NCI-H526 treated with DMSO at 0.1 percent for 48 hours (cell line): ENCODE measurements at places on chromosomes 5 and 9.

DNA sequence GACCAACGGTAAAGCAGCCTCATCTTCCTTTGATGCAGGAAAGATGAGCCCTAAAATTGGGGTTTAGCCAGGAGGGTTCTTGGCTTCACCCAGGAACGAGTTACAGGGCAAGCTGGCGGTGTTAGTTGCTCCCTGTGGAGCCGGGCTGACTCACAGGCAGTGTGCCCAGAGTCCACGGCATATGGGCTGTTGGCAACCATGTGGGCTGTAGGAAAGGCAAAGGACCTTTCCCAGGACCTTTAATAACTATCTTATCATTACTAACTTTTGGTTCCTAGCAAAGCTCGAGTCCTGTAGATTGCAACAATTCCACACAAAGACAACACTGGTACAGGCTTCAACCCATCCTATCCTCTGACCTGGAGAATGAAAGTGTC lies 29.8 kb upstream of the CLPTM1L start:
- no peak for DNase-seq

- DNase-seq = no peak
Observed at GRCh38 chr9:134288746-134289145, 37.5 kb upstream of the RXRA start.

GRCh38 chr9:121301881-121302286 lies 33.9 kb downstream of the GSN start:
- DNase-seq = no peak

- DNase-seq = no peak
Observed at GRCh38 chr5:115336201-115336720, 39.8 kb upstream of the CCDC112 start.

DNA sequence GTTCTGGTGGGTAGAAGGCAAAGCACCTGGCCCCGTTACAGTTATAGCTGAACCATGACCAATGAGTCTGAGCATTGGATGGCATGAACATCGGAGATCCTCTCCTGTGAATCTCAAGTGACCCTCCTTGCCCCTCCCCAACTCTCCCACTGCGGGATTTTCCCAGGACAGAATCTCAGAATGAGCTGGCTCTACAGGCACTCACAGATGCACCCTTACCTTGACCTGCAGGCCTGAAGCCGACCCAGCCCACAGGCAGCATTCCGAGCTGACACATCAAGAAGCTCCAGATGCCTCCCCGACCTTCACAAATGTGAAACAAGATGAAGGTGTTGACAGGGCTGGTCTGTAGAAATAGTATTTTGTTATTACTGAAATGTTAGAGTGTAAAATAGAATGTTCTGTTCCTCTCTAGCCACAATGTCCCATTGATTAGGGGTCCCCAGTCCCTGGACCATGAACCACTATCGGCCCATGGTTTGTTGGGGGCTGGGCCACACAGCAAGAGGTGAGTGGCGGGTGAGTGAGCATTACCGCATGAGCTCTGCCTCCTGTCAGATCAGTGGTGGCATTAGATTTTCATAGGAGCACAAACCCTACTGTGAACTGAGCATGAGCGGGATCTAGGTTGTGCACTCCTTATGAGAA lies 263.4 kb downstream of the AUH start:
- DNase-seq = no peak

DNA sequence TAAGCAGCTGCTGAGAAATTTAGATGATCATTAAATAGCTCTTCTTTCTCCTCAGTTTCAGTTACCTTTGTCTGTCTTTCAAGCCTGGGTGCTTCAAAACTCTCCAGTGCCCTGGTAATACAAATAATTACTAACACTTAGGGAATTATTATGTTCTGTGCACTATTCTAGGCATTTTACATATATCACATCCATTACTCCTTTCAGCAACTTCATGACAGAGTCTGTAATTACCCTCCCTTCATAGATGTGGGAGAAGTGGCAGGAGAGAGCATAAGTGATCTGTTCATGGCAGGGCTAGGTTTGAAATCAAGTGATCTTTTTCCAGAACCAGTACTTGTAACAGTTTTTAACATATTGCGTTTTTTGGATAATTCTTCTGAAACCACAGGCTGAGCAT lies 32.0 kb downstream of the MAN2A1 start:
- DNase-seq = no peak

GRCh38 chr9:16180546-16180945 lies 627.7 kb downstream of the CCDC171 start:
- DNase-seq = no peak

DNA sequence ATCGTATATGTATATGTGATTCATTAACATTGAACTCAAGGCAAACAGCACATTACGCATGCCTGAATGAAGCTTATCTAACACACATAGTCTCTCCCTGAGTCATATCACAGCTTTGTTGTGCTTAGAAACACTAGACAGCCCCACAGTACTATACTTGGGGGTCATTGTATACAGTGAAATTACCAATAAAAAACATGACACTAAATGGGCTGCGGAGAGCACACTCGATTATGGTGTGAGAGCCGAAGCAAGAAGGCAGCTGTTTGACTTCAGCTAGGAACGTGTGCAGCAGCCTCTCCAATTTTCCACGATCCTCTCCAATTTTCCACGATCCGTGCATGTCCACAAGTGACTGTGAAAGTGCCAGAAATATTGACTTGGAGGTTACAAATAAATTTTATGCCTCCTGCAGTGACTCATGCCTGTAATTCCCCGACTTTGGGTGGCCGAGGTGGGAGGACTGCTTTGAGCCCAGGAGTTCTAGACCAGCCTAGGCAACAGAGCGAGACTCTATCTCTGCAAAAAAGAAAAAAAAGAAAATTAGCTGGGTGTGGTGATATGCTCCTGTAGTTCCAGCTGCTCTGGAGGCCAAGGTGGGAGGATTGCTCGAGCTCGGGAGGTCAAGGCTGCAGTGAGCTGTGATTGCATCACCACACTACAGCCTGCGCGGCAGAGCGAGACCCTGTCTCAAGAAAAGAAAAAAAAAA lies 102.4 kb downstream of the DAPK1 start:
- no peak for DNase-seq
